ENCODE measurements at places on chromosomes 6 and 20.

- DNase-seq = no peak
Measured at GRCh38 chr20:34941226-34941625, 14.4 kb downstream of the GSS start.

GRCh38 chr20:2332711-2333110 is 36.9 kb downstream of the TGM3 start:
- DNase-seq = no peak

DNA sequence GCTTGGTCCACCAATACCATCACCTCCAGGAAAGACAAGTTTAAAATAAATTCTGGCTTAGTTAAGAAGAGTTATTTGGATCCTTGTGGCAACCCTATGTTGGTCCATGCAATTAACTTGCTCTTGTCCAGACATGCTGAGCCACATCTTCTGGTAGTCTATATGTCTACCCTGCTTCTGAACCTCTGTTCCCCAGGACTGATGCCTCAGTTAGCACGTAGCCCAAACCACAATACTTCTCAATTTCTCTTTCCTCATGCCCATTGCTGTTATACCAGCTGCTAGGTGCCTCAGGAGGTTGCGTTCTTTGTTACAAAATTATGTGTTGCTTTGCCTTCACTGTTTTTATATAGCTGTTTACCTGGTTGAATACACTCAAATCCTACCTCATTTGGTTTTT is 116.4 kb upstream of the KCNQ5 start:
- no peak for DNase-seq

- no peak for DNase-seq
Measured at GRCh38 chr6:104532462-104532861, 327.3 kb downstream of the HACE1 start.

DNA sequence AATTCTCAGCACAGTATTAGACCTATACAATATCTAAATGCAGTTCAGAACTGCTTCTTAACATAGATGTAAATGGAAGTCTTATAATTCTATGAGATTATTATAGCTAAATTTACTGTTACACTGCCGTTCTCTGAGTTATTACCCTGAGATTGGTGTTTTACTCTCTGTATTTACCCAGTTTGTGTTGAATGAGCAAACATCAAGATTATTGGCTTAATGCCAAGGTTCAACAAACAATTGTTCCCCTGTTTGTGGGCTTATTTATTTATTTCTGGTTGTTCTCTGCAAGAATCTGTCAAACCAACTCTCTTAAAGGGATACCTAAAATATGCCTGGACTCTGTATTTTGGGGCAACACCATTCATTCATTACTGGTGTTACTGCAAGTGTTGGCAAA is 5.2 kb upstream of the STMND1 start:
- no peak for DNase-seq

GRCh38 chr20:55977690-55978459 is 27.4 kb downstream of the CBLN4 start:
- DNase-seq = no peak

DNA sequence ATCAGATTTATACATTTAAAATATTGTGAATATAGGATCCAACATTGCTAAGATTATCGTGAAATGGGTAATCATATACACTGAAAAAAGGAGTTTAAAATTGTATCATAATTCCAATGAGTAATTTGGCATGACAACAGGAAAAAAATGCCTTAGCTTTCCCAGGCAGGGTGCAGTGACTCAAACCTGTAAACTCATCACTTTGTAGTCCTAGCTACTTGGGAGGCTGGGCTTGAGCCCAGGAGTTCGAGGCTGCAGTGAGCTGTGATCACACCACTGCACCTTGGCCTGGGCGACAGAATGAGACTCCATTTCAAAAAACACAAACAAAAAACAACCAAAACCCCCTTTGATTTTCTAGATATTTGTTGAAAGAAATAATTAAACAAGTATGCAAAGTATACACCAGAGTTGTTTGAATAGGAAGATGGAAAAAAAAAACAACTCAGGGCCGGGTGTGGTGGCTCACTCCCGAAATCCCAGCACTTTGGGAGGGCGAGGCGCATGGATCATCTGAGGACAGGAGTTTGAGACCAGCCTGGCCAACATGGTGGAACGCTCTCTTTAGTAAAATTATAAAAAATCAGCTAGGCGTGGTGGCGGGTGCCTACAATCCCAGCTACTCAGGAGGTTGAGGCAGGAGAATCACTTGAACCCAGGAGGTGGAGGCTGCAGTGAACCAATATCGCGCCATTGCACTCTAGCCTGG is 98.7 kb downstream of the TRERF1 start:
- DNase-seq = no peak

- no peak for DNase-seq
Measured at GRCh38 chr6:150291968-150292710, 76.7 kb upstream of the IYD start.

Measured in stimulated activated CD8-positive, alpha-beta memory T cell treated with anti-CD3 and anti-CD28 coated beads, Interleukin-15, amount 100 ng/mL, for 24 hours (primary cell).